ENCODE measurements at places on chromosomes 6 and 20. TPM values are rescaled to one million over a fixed set of nuclear protein-coding genes. Genes with fewer than 3 reads are reported as not detected.

DNA sequence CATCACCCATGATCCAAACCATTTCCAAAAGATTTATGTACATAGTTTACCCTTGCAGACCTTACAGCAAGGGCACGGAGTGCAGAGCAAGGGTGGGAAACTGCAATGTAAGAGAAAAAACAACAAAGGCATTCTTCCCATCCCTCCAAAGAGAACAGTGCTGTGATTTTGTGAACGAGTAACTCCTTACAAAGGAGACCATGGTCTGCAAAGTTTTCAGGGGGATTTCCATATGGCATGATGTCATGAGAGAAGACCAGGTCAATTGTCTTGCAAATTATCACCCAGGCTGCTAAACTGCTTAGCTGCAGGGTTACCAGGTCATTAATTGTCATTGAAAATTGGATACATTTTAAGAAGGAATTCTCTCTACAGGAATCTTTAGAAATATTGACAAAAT lies 58.3 kb downstream of the LAMP5 start:
- DNase-seq = no peak
- no peak overlapping the region for H3K4me3 ChIP-seq
- H3K36me3 ChIP-seq = no peaks in the 10 kb centered on the region
- H3K4me1 ChIP-seq = no peaks in the 10 kb centered on the region
- no peak overlapping the region for H3K27ac ChIP-seq

DNA sequence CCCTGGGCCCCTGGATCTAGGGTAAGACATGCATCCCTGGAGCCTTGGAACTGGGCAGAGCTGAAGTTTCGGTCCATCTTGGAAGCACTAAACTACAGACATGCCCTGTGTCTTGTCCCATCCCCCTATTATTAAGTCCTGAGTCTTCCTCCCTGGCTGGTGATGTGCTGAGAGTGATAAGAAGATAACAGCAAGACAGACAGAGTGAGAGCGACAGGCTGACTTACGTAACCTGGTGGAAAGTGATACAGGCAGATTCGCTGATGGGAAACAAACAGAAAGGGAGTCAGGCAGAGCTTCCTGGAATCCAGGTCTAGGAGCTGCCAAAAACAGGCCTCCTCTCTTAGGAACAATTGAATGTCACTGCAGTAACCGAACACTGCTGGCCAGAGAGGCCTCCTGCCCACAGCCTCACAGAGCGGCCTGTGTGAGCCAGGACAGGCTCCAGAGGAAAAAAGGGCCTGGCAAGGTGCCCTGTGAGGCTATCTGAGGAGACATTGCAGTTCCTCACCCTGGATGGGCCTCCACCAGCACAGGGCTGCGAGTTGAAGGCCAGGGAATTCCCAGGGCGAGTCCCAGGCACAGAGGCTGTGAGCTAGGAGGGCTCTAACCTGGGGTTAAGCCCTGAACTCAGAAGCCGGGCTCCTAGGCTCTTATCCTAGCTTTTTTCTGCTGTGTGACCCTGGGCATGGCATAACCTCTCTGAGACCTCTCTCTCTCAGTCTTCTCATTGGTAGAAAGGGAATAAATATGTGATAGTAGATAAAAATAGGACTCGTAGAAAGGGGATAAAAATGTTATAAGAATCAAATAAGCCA lies 34.2 kb upstream of the B4GALT5 start:
- no peak overlapping the region for H3K4me3 ChIP-seq
- H3K36me3 ChIP-seq = no peaks in the 10 kb centered on the region
- peak; percentile 93 for DNase-seq
- peaks cover 18% of the 10 kb centered on the region for H3K4me1 ChIP-seq

- no peak overlapping the region for H3K27ac ChIP-seq
- H3K4me1 ChIP-seq = peaks cover under 1% of the 10 kb centered on the region
- no peaks in the 10 kb centered on the region for H3K36me3 ChIP-seq
- no peaks in the 10 kb centered on the region for H3K27me3 ChIP-seq
- no peak for DNase-seq
- H3K4me3 ChIP-seq = no peak overlapping the region
Measured at GRCh38 chr6:21019614-21020013, 485.4 kb downstream of the CDKAL1 start.

DNA sequence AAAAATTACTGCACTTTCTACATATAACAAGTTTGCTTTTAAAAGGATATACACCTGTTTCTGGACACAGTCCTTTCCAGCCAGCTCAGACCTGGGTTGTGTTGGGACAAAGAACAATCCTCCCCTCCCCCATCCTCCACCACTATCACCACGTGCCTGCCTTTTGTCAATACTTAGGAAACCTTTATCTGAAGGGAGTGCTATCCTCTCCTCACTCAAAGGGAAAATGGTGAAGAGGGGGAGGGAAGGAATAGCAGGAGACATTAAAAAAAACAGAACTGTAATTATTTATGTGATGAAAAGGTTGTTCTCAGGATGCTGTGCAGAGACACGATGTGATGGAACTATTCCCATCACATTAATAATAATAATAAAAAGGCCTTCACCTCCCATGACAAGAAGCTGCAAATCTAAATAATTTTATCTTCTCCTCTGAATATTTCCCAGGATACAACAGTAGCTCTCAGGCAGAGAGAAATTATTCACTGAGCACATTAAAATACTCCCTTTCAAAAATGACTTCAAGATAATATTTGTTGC lies 105.5 kb downstream of the NRSN1 start:
- no peak overlapping the region for H3K27ac ChIP-seq
- no peaks in the 10 kb centered on the region for H3K4me1 ChIP-seq
- H3K4me3 ChIP-seq = no peak overlapping the region
- H3K36me3 ChIP-seq = no peaks in the 10 kb centered on the region
- DNase-seq = no peak

DNA sequence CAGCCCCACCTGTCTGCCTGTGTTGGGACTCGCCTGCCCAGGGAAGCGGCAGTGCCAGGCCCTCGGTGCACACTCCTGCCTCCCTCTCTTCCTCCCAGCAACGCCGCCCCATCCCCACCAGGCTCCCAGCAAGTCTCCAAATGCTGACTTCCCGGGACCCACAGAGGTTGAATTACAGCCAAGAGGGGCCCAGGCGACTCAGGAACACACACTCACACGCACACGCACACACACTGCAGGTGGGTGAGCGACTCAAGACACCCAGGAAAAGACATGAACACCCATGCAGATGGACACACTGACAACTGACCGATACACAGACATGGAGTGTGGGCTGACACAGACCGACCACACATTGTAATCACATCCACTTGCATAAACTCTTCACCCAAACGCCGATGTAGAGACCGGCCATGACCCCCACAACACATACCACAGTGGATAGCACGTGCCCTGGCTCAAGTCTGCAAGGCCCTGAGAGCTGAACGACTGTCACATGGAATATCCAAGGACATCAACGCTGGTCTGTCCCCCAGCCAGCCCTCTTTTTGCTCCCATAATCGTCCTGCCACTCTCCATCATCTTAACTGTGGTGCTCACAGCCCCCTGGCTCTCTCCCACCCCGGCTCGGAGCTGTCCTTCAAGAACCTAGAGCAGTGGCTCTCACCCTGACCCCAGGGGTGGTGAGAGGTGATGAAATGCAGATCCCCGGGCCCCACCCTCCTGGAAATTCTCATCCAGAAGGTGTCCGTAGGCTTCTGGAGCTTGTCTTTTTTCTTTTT lies 470 bp upstream of the FAM83C start:
- H3K4me3 ChIP-seq = peak overlapping the region; percentile 36
- no peaks in the 10 kb centered on the region for H3K27me3 ChIP-seq
- peaks cover 6% of the 10 kb centered on the region for H3K4me1 ChIP-seq
- DNase-seq = no peak

DNA sequence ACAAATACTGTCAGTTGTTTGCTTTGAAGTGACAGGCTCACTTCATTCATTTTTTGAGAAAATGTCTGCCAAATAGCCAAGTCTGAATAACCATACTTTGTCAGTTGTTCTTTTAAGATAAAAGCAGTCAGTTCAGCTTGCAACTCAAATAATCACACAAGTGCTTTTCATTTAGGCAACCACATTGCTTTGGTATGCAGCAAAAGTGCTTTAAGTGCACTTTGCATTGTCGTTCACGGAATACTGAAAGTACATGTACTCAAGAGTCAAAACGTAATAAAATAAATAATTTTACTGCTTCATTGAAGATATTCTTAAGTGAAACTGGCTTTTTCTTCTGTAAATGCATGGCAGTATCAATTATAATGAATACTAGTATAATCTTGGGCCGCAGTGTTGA lies 107.2 kb downstream of the MMS22L start:
- no peak for DNase-seq
- no peaks in the 10 kb centered on the region for H3K27me3 ChIP-seq
- no peak overlapping the region for H3K4me3 ChIP-seq
- H3K4me1 ChIP-seq = no peaks in the 10 kb centered on the region
- no peak overlapping the region for H3K27ac ChIP-seq

GRCh38 chr6:4174042-4174441 lies 38.7 kb upstream of the ECI2 start:
- no peak overlapping the region for H3K4me3 ChIP-seq
- no peak for DNase-seq
- no peaks in the 10 kb centered on the region for H3K27me3 ChIP-seq
- no peaks in the 10 kb centered on the region for H3K36me3 ChIP-seq
- no peaks in the 10 kb centered on the region for H3K4me1 ChIP-seq

DNA sequence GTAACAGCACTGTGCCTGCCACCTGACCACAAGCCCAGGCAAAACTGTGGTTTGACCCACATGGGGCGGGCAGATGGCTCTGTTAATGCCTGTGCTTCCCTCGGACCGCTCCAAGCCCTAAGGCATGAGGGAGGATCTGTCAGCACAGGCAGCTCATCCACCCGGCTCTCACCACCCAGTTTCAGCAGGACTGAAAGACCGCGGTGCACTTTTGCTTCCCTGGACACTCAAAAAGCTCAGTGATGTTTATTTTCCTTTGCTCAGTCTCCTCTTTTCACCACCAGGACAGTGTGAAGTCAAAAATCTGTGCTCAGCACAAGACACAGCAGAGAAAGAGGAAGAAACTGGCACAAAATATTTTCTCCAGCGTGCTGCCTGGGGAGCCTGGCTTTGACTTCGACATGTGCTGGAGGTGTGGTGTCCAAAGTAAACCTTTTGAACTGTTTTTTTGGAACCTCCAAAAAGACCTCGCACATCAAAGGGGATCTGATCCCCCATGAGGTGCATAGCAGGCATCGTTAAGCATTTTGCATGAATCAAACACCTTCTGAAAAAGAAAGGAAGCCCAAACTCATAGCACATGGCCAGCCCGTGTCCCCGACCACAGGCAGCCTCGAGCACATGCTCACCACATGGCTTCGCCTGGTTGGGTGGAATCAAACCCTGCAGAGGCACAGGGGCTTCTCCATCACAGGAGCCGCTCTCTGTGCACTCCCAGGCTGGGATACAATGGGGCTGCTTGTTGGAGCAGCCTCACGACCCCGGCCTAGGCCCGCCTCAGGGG lies 441.7 kb upstream of the JARID2 start:
- no peaks in the 10 kb centered on the region for H3K27me3 ChIP-seq
- H3K36me3 ChIP-seq = no peaks in the 10 kb centered on the region
- peaks cover 22% of the 10 kb centered on the region for H3K4me1 ChIP-seq
- H3K27ac ChIP-seq = no peak overlapping the region
- DNase-seq = no peak
- no peak overlapping the region for H3K4me3 ChIP-seq

GRCh38 chr6:170057961-170058877 lies 232.7 kb downstream of the DLL1 start:
- H3K4me1 ChIP-seq = no peaks in the 10 kb centered on the region
- no peaks in the 10 kb centered on the region for H3K27me3 ChIP-seq
- no peak for DNase-seq
- no peak overlapping the region for H3K4me3 ChIP-seq
- H3K27ac ChIP-seq = no peak overlapping the region

- H3K36me3 ChIP-seq = no peaks in the 10 kb centered on the region
- no peak within 1 kb of the TSS for H3K27ac ChIP-seq
- no peak for DNase-seq
- no peaks in the 10 kb centered on the region for H3K27me3 ChIP-seq
Measured at GRCh38 chr20:45308117-45308778, at the start of gene MATN4. Gene MATN4 (minus strand): TSS chr20:45308299. CDS start chr20:45305582, 2,717 bp downstream.

GRCh38 chr6:71043902-71044301 lies 87.0 kb upstream of the B3GAT2 start:
- no peaks in the 10 kb centered on the region for H3K4me1 ChIP-seq
- no peak overlapping the region for H3K27ac ChIP-seq
- no peak overlapping the region for H3K4me3 ChIP-seq
- no peaks in the 10 kb centered on the region for H3K27me3 ChIP-seq
- DNase-seq = no peak
- H3K36me3 ChIP-seq = no peaks in the 10 kb centered on the region

GRCh38 chr6:136290410-136291010 lies 864 bp upstream of the BCLAF1 start:
- H3K27ac ChIP-seq = peak overlapping the region; percentile 100
- peaks cover 46% of the 10 kb centered on the region for H3K4me1 ChIP-seq
- no peaks in the 10 kb centered on the region for H3K36me3 ChIP-seq
- DNase-seq = peak; percentile 92

DNA sequence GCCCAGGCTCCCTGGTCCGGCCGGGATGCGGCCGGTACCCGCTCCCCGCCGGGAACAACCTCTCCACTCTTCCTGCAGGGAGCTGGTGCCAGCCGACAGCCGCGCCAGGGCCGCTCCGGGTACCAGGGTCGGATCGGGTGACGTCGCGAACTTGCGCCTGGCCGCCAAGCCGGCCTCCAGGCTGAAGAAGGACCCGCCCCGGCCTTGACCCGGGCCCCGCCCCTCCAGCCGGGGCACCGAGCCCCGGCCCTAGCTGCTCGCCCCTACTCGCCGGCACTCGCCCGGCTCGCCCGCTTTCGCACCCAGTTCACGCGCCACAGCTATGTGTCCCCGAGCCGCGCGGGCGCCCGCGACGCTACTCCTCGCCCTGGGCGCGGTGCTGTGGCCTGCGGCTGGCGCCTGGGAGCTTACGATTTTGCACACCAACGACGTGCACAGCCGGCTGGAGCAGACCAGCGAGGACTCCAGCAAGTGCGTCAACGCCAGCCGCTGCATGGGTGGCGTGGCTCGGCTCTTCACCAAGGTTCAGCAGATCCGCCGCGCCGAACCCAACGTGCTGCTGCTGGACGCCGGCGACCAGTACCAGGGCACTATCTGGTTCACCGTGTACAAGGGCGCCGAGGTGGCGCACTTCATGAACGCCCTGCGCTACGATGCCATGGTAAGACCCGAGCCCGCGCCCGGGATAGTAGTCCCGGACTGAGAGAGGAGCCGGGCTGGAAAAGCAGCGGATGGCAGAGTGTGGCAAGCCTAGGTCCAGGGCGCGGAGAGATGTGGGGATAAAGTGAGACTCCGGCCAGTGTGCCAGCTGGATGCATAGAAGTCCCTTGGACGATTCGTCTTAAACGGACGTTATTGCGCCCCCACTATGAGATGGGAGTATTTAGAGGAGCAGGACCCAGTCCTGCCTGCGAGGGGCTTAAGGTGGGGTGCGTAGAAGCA lies at the start of gene NT5E:
Gene NT5E, plus strand, starts transcription at position 266 of the 942 bp plus-strand sequence. Its CDS starts 57 bp downstream, at position 323.
- H3K27me3 ChIP-seq = no peaks in the 10 kb centered on the region
- peak within 1 kb of the TSS; percentile 76 for H3K4me3 ChIP-seq
- H3K4me1 ChIP-seq = peaks cover 19% of the 10 kb centered on the region
- peak within 1 kb of the TSS; percentile 92 for H3K27ac ChIP-seq
- no peak for DNase-seq
- H3K36me3 ChIP-seq = no peaks in the 10 kb centered on the region

GRCh38 chr6:332671-333070 lies 40.4 kb downstream of the DUSP22 start:
- H3K27me3 ChIP-seq = no peaks in the 10 kb centered on the region
- H3K36me3 ChIP-seq = no peaks in the 10 kb centered on the region
- no peak overlapping the region for H3K27ac ChIP-seq
- no peak for DNase-seq
- H3K4me3 ChIP-seq = no peak overlapping the region

The HSPA12B gene
- total RNA-seq = 21.6 TPM

The TCP11 gene
- total RNA-seq = not detected

The SUMO4 gene
- 3.9 TPM for total RNA-seq

The C6orf52 gene
- not detected for total RNA-seq

The NRN1 gene
- 9.8 TPM for total RNA-seq

The FAXC gene
- 6.6 TPM for total RNA-seq

The POLH gene
- 11.3 TPM for total RNA-seq

All from vagina (tissue), 2 donors.